ENCODE measurements at places on chromosomes 6 and 20.
A peak's percentile ranks its signal among the peaks of the same experiment; 100 is the strongest.

GRCh38 chr6:55868176-55868575, 7.2 kb downstream of the BMP5 start:
- no peak for DNase-seq

- no peak for DNase-seq
Observed at GRCh38 chr20:5871459-5872410, 78.6 kb downstream of the TRMT6 start.

DNA sequence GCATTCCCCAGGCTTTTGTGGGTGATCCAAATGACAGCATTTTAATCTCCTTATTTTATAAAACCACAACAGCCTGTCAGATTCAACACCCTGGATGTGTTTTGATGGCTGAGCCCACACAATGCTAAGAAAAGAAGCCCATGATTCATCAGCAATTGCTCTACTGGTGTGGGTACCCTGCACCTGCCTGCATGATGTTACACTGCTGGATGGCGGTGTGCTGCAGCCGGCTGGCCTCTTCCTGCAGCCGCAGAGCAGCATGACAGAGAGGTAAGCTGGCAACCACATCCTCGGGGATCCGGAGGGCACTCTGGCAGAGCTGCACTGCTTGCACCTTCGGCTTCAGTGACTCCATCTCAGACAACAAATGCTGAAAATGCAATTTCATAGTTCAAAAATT, 327.5 kb downstream of the SYNE1 start:
- DNase-seq: no peak

- DNase-seq: no peak
Observed at GRCh38 chr20:37529214-37529967, 1.7 kb upstream of the BLCAP start.

DNA sequence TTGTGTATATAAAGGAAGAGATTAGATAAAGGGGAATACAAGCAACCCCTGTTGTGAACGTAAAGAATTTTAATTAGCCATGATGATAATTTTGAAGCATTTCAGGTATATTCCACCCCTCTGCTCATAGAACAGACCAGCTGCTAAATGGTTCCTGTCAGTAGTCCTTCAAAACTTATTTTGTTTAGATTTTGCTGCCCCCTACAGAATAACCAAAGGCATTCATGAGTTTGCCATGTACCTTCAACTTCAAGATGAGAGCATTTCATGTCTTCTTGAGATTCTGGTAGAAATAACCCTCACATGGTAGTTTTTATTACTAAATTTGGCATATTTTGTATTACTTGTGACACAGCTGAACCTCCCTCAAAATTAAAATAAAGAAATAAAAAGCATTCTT, 1586.7 kb downstream of the HACE1 start:
- peak; percentile 51 for DNase-seq

- DNase-seq: no peak
Observed at GRCh38 chr6:133895573-133896343, 6.8 kb downstream of the TCF21 start.

DNA sequence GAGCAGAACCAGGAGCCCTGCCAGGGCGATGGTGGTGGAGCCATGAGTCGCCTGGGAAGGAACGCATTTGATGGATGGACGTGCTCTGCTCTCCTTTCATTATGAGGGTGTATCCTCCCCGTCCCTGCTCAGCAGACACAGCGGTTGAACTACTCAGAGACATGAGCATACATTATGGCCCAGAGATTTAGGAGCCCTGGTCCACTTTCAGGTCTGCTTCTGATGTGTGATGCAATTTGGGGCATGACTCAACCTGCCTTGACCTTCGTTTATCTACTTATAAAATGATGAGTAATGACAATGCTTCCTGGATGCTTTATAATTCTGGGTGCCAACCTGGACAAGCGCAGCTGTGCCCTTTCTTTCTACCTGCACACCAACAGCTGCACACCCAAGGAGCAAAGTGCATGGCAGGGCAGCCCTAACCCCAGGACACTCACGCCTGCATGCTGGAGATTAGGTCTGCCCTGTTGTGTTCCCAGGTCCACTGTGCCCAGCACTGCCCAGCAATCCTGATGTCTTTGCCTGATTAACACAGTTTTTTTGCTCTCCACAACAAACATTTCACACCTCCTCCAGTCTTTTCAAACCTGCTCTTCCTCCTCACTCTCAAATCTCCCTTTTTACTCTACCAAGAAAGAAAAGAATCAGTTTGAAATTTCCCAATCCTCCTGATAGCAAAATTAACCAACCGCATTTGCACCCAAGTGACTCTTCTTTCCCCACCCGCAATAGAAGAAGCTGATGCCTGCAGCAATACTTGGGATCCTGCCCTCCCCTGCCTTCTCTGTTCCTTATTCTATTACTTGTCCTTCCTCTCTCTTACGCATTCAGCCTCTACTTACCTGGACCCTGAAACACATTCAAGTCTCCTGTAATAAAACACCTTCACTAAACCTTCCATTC, 81.2 kb downstream of the EZR start:
- DNase-seq: no peak

- no peak for DNase-seq
Observed at GRCh38 chr6:56513631-56514030, 129.1 kb downstream of the DST start.

DNA sequence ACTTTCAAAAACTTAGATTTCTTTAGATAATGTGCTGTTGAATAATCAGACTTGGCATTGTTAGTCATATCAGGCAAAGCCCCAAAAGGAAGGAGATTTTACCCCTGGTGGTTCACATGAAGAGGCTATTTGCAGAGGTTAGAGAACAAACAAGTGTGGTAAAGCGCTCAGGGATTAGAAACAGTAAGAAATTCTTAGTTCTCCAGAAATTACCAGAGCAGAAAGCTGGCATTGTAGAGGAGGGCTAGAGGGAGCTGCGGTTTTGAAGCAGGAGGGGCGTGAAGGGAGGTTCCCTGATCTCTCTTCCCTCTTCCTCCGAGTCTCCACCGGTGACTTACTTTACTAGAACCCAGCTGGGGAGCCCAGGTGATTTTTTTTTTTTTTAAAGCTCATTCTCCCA, 10.2 kb downstream of the MYO6 start:
- DNase-seq: no peak

All from SK-N-MC (cell line).